ENCODE measurements at places on chromosomes 4 and X. TPM values are rescaled to one million over a fixed set of nuclear protein-coding genes. Genes with fewer than 3 reads are reported as not detected.

DNA sequence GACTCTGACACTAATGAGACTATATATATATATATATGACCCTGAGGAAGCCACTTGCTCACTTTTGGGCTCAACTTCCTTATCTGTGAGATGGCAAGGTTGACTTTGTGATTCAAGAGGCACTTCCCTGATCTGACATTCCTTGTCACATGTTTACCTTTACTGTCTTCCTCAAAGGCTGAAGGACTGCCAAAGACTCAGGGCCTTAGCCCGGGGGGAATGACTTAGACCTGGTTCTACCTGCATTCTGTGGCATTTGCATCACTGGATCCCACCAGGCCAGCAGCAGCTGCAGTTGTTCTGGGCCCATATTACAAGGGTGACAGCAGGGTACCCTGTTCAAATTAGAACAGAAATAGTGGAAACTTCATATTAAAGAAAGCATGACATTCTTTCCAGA is 3.1 kb upstream of the HS6ST2 start:
- DNase-seq, result no peak

- no peak for DNase-seq
These were observed 68.0 kb downstream of the OPHN1 start for GRCh38 chrX:68365341-68365740.

The MAP7D2 gene
- total RNA-seq, result 3.5 TPM

The SSX2B gene
- not detected for total RNA-seq

DNA sequence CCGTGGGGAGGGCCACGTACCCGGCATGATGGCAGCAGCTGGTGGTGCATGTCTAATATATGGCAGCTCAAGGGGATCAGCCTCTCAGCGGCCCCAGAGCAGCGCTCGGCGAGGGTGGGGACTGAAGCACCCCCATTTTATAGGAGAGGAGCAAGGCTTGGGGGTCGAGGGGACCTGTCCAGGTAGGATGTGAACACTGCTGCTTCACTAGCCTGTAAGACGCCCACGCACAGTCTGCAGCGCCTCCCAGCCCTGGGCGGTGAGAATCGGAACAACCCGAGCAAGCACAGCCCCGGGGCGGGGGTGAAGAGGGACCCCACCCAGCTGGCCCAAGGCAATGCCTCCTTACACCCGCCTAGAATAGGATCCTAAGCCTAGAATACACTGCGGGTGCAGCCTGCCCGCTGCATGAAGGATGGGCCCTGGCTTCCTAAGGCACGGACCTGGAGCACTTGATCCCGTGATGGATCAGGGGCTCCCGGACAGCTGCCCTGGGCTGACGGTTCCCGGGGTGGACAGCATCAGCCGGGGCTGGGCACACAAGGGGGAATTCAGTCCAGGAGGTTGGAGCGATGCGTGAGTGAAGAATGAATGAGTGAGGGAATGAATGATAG is 17.6 kb downstream of the ADRA2C start:
- DNase-seq, result no peak

The NOX1 gene
- total RNA-seq, result not detected

The TMPRSS11E gene
- total RNA-seq, result 0.11 TPM

The VSIG4 gene
- not detected for total RNA-seq

- DNase-seq, result peak; percentile 1
These were observed 49.6 kb downstream of the KLF8 start for GRCh38 chrX:56281789-56282188.

The MAGEA1 gene
- not detected for total RNA-seq

Measured in foreskin keratinocyte (primary cell).